HFFc6 (cell line): ENCODE measurements at places on chromosomes 5 and 9. TPM values are rescaled to one million over a fixed set of nuclear protein-coding genes. Genes with fewer than 3 reads are reported as not detected.
A peak's percentile ranks its signal among the peaks of the same experiment; 100 is the strongest.

DNA sequence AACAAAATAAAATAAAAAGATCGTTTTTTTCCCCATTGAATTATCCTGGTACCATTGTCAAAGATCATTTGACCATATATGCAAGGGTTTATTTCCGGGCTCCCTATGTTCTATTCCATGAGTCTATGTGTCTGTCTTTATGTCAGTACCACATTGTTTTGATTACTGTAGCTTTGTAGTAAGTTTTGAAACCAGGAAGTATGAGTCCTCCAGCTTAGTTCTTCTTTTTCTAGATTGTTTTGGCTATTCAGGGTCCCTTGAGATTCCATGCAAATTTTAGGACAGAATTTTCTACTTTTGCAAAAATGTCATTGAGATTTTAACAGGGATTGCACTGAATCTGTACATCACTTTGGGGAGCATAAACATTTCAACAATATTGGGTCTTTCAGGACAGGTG, 18.7 kb upstream of the EEIG1 start:
- H3K36me3 ChIP-seq = peaks cover 4% of the 10 kb centered on the region
- no peak for DNase-seq
- H3K4me3 ChIP-seq = no peak overlapping the region
- peaks cover 2% of the 10 kb centered on the region for H3K27me3 ChIP-seq

DNA sequence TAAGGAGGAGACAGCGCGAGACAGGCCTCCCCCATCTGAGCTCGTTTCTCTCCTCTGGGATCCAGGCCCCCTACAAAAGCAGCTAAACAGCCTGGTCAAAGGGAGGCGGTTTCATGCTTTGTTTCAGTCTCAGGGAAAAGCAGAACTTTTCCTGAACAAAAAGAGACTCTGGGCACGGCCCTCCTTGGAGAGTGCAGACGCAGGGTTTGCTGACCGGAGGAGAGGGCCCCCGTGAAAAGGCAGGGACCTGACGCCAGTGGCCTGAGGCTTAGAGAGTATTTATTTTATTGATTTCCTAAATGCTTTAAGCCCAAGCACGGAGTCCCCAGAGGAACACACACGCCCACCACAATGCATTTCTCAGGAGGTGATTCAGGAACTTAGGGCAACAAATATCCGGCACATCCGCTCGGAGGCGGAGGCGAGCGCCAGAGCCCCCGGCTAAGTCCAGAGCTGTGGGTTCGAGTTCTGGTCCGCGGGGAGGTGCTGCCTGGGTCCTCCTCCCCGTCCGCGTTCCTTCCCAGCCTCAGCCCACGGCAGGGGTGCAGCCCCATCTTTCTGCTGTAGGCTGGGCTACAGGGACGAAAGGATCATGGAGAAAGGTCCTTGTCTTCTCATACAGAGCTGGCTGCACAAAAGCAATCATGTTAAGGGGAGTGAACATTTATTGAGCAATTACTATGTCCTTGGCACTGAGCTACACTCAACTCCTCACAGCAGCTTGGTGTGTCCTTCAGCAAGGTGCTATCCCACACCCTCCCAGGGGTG, 40.0 kb downstream of the PTGES start:
- H3K27me3 ChIP-seq = no peaks in the 10 kb centered on the region; the same call in none of the 2 replicates
- H3K27ac ChIP-seq = peak overlapping the region; percentile 98
- 0 out of 2 replicates have a peak, but pooled peaks cover 9% of the 10 kb centered on the region for H3K36me3 ChIP-seq
- peak overlapping the region; percentile 79 for H3K4me3 ChIP-seq

DNA sequence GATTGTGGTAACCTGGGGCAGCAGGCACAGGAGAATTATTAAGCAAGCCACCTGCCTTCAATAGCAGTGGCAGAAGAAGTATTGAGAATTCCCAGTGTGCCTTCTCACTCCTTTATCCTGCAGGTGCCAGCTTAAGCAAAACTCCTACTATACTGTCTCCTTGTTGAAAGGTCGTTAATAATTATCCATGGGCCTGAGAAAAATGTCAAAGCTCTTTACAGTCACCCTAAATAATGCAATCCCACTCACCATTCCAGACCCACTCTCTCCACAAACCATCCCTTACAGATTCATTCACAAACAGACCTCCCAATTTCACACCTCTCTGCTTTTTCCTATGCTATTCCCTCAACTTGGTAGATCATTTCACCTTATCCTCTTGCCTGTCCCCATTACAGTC, 161.5 kb upstream of the TRIM32 start:
- DNase-seq = no peak
- H3K27ac ChIP-seq = no peak overlapping the region
- H3K4me1 ChIP-seq = peaks cover 6% of the 10 kb centered on the region
- peaks cover 9% of the 10 kb centered on the region; the same call in 1 of the 2 replicates for H3K36me3 ChIP-seq
- no peak overlapping the region for H3K4me3 ChIP-seq

DNA sequence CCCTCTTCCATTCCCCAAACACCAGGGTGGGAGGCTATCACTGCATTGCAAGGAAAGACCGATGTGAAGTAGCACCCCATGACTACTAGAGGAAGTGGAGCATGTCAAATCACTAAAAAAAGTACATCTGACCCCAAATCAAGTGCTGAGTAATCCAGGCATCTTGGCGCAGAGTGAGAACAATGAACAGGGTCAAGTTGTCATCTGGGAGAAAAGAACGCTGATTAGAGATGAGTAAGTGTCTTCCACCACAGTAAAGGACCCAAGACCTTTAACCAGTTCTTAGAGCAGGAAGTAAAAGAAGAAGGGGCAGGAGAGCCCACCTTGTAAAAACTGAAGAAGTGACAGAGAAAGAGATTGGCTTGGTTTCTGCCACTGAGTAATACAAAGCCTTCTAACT, 75.0 kb upstream of the RAD23B start:
- peak; percentile 35 for DNase-seq
- no peaks in the 10 kb centered on the region; the same call in 1 of the 2 replicates for H3K27me3 ChIP-seq
- peaks cover under 1% of the 10 kb centered on the region for H3K36me3 ChIP-seq
- H3K4me3 ChIP-seq = no peak overlapping the region
- H3K4me1 ChIP-seq = peaks cover 28% of the 10 kb centered on the region

DNA sequence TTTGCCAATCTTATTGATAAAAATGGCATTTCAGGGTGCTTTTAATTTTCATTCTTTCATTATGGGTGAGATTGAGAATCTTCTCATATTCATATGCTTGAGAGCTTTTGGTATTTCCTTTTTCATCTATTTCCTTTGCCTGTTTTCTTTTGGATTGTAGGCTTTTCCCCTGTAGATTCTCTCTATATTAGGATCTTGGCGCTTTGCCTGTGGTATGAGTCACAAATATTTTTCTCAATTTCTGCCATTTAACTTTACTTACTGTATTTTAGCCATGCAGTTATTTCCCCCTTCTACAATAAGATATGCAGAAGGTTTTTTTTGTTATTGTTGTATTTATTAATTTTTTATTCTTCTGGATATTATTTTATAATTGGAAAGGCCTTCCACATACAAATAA, 21.5 kb upstream of the KLF9 start:
- no peaks in the 10 kb centered on the region for H3K27me3 ChIP-seq
- peak overlapping the region; percentile 16; the same call in 1 of the 2 replicates for H3K4me3 ChIP-seq
- H3K27ac ChIP-seq = peak overlapping the region; percentile 23
- DNase-seq = peak; percentile 71
- H3K4me1 ChIP-seq = peaks cover 50% of the 10 kb centered on the region

DNA sequence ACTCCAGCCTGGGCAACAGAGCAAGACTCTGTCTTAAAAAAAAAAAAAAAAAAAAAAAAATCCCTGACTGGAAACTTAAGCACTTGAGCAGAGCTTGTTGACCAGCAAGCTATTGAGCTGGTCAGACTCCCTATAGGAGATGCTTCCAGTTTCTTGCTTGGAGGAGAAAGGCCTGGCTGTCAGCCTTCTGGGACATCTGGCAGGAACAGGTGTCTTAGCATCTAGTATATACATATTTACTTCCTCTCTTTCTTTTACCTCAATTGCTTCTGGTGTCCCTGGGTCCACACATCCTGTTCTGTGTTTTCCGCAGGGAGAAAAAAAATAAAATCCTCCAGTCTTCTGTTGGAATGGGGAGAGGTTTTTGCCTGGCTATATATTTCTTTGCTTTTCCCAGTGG, 60.1 kb downstream of the PRKACG start:
- no peak for DNase-seq
- peaks cover 2% of the 10 kb centered on the region; the same call in 1 of the 2 replicates for H3K27me3 ChIP-seq
- H3K4me3 ChIP-seq = no peak overlapping the region
- H3K36me3 ChIP-seq = no peaks in the 10 kb centered on the region

- no peaks in the 10 kb centered on the region; the same call in 1 of the 2 replicates for H3K27me3 ChIP-seq
- peaks cover 42% of the 10 kb centered on the region for H3K4me1 ChIP-seq
- H3K36me3 ChIP-seq = peaks cover 18% of the 10 kb centered on the region
- H3K4me3 ChIP-seq = peak overlapping the region; percentile 69
- DNase-seq = peak; percentile 77
- peak overlapping the region; percentile 80 for H3K27ac ChIP-seq
Observed at GRCh38 chr5:142512043-142513042, 173.5 kb downstream of the FGF1 start.

DNA sequence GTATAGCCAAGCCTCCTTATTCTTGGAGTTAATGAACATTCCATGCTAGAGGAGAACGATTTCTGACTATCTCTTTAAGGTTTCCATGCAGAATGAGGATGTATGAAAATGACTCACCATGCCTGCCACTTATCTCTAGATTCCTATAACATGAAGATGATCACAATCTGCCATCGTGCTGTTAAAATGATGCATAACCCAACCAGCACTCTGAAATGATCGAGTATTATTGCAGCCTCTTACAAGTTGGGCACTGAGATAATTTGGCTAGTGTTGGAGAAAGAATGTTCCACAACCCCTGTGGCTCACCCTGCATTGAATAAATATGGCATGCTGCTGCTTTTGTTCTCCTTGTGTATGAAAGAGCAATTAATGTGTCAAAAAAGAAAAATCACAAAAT, 1143.6 kb upstream of the WWC1 start:
- no peak overlapping the region for H3K4me3 ChIP-seq
- H3K36me3 ChIP-seq = no peaks in the 10 kb centered on the region
- no peaks in the 10 kb centered on the region for H3K27me3 ChIP-seq
- no peak for DNase-seq
- no peaks in the 10 kb centered on the region for H3K4me1 ChIP-seq

- DNase-seq = no peak
- no peak overlapping the region for H3K4me3 ChIP-seq
- H3K27me3 ChIP-seq = peaks cover 3% of the 10 kb centered on the region
- H3K36me3 ChIP-seq = no peaks in the 10 kb centered on the region
- H3K4me1 ChIP-seq = no peaks in the 10 kb centered on the region
- no peak overlapping the region for H3K27ac ChIP-seq
Observed at GRCh38 chr9:126448865-126449577, 122.4 kb downstream of the MVB12B start.

DNA sequence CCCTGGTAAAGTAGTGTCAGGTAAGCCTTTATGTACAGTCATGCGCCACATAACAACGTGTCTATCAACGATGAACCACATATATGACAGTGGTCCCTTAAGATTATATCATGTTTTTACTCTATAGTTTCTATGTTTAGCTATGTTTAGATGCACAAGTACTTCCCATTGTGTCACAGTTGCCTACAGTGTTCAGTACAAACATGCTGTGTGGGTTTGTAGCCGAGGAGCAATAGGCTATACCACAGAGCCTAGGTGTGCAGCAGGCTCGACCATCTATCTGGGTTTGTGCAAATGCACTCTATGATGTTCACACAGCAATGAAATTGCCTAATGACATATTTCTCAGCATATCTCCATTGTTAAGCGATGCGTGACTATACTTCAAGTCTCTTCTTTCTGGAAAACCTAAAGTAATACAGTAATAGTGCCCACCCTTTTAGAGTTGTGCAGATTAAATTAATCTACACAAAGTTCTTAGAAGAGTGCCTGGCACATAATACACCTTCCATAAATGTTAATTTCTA, 295.9 kb downstream of the ARHGAP26 start:
- H3K4me1 ChIP-seq = peaks cover 72% of the 10 kb centered on the region
- no peak for DNase-seq
- no peak overlapping the region for H3K27ac ChIP-seq
- H3K36me3 ChIP-seq = no peaks in the 10 kb centered on the region; the same call in 1 of the 2 replicates
- H3K27me3 ChIP-seq = no peaks in the 10 kb centered on the region

DNA sequence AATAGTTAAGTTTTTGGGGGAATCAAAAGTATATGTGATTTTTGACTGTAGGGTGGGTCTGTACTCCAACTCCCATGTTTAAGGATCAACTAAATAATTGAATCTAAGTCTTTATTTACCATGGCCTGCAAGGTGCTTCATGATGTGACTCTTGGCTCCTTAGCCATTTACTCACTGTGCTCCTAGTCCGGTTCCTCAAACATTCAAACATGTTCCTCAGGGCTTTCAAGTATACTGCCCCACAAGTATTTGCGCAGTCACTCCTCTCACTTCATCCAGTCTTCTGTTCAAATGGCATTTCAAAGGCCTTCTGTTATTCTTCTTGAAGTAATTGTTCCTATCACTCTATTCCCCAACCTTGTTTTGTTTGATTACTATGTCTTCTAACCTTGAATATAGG, 16.4 kb downstream of the SMC2 start:
- H3K4me1 ChIP-seq = no peaks in the 10 kb centered on the region
- no peak for DNase-seq
- H3K27me3 ChIP-seq = no peaks in the 10 kb centered on the region
- H3K4me3 ChIP-seq = no peak overlapping the region

DNA sequence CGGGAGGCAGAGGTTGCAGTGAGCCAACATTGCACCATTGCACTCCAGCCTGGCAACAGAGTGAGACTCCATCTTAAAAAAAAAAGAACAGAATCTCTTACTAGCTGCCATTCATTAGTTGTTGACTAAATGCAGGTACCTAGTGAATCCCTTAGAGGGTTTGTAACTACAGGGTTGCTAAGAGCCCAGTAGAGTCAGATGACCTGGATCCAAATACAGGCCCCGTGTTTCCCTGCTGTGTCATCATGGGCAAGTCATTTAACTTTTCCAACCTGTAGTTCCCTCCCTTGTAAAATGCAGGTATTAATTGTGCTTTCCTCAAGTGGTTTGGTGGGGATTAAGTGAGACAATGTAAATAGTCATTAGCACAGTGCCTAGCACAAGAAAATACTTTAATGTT, 32.8 kb downstream of the PLAC8L1 start:
- DNase-seq = no peak
- H3K4me1 ChIP-seq = peaks cover 12% of the 10 kb centered on the region
- peaks cover 15% of the 10 kb centered on the region for H3K27me3 ChIP-seq
- no peak overlapping the region for H3K27ac ChIP-seq

DNA sequence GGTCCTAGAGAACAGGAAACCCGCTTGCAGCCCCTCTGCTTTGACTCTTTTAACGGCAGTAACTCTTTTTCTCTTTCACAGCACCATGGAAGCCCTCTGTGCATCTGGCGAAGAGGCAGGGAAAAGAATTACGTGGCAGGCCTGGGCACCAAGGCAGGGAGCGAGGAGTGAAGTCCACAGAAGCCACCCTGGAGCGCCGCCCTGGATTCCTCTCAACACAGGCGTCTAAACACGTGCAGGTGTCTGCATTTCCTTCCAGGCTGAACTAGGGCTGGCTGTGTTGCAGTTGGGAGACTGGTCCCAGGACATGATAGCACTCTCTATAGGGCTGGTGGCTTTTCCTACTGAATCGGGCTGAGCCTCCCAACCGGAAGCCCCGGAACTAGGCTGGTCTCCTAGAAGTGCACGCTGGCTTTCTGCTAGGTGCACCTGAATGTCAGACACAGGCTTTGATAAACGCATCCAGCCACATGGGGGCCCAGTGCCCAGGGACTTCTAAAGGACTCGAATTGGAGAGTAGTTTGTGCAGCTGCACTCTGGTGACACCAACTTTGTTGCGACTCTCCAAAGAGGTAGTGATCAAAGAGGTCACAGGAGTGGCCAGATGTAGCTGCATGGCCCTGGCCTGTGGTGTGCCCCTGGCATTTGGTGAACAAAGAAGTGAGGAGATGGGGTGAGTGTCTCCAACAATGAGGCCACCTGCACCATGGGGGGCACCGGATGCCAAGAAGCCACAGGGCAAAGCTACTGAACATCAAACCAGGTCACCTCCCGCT, 54.5 kb downstream of the AK8 start:
- no peaks in the 10 kb centered on the region for H3K4me1 ChIP-seq
- H3K27me3 ChIP-seq = peaks cover 57% of the 10 kb centered on the region
- DNase-seq = no peak

The SPATA31A3 gene
- total RNA-seq = not detected in 3 replicates

The SOHLH1 gene
- total RNA-seq = not detected in 3 replicates

The IFNA21 gene
- not detected in 3 replicates for total RNA-seq

The SPINK6 gene
- not detected in 3 replicates for total RNA-seq

The GDF9 gene
- total RNA-seq = 0.12 TPM in 1 of 3 replicates, not detected in the others

The PCDHGA7 gene
- 2.5 to 11.2 TPM (median 2.8 TPM) in 3 replicates for total RNA-seq

The PRSS3 gene
- 19.1 to 40.4 TPM (median 27.2 TPM) in 3 replicates for total RNA-seq
